Activated effector memory CD4-positive, alpha-beta T cell treated with anti-CD3 and anti-CD28 coated beads, Interleukin-2, amount 50 U/mL, for 16 hours (primary cell): ENCODE measurements at places on chromosomes 3 and 15.

DNA sequence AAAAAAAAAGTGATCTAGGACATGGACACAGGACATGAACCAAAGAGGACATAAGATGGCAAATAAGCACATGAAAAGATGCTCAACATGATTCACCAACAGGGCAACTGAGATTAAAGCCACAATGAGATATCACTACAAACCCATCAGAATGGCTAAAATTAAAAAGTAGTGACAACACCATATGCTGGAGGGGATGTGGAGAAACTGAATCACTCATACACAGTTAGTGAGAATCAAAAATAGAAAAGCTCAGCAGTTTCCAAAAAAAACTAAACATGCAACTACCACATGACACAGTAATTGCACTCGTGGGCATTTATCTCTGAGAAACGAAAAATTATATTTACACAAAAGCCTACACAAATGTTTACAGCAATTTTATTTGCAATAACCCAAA lies 27.9 kb upstream of the ACKR4 start:
- DNase-seq = no peak

DNA sequence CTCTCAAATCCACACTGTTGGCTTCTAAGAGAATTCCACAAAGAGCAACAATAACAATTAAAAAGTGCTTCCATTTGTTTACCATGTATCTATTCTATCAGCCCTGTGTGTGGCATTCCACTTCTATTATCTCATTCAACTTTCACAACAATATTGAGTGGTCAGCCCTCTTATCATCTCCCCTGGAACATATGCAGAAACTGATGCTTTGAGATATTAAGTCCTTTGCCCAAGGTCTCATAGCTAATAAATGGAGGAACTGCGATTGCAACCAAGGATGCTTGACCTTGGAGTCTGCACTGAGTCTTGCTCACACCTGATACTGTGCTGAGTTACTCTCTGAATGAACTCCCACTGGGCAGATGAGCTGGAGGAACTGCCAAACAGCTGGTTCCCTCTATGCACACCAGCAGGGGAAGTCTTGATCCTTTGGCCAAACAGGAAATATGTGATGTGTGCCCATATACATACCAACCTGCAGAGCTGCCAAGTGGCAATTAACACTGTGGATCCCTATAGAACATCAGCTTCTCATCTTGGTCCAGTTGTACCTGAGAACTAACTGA lies 144.7 kb upstream of the WNT5A start:
- DNase-seq = no peak

- no peak for DNase-seq
These were observed 1034.1 kb downstream of the MCTP2 start for GRCh38 chr15:95265419-95265997.

DNA sequence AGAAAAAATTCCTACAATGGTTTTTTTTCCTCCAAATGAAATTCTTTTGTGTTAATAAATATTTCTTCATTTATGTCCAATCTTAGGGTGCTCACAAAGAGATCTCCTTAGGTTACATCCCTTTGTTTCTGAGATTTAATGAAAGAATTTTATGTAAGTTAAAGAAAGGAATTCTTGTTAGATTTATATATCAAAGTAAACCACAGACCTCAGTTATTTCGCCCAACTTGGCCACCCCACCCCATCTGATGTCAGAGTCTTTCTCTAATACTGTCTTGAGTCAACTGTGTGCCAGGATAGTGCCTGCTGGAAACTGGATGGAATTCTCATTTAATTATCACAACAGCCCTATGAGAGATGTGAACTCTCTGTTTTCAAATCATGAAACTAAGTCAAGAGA lies 259.9 kb downstream of the OPA1 start:
- no peak for DNase-seq

DNA sequence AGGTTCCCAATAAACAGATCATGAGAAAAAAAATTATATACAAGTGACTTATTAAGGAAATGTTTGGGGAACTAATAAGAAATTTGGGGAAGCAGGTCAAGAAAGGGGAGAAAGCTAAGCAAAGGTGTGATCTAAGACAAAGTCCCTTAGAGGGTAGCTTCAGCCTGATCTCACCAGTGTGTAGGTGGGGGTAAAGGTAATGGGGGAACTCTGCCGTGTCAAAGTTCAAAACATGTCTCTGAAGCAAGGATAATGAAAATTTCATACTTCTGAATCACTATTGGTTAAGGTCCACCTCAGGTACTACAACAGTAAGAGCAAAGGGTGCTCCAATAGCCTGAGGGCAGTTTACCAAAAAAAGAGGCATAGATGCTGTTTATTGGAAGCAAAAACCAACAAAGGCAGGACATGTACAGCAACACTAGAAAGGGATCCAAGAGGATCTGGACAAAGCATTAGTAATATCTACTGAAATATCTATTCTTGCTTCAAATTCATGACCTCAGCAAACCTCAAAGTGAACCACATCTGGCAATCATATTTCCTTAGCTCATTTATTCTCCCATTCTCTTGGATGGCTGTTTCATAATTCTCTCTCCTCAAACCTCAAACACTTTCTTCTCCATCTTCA lies 6.9 kb downstream of the ACAD11 start:
- DNase-seq = no peak

GRCh38 chr3:71906976-71907375 lies 122.0 kb upstream of the PROK2 start:
- DNase-seq = no peak

- no peak for DNase-seq
These were observed 185.8 kb upstream of the UBE3A start for GRCh38 chr15:25624504-25625177.

DNA sequence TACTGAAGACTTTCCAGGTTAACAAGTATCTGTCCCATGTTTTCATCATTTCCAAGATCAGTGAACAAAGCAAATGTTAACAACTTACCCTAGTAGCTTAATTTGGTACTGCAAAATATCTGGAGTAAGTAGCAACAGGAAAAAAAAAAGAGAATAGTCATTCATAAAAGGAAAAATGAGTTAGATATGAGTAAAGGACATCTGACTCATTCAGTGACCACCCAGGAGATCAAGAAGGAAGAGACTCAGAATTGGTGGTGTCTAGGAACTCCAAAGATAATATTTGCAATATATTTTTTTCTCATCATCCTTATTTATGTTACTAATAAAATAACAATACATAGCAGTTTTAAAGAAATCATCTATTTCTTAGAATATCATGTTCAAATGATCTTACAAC lies 253.8 kb upstream of the COL8A1 start:
- DNase-seq = no peak

DNA sequence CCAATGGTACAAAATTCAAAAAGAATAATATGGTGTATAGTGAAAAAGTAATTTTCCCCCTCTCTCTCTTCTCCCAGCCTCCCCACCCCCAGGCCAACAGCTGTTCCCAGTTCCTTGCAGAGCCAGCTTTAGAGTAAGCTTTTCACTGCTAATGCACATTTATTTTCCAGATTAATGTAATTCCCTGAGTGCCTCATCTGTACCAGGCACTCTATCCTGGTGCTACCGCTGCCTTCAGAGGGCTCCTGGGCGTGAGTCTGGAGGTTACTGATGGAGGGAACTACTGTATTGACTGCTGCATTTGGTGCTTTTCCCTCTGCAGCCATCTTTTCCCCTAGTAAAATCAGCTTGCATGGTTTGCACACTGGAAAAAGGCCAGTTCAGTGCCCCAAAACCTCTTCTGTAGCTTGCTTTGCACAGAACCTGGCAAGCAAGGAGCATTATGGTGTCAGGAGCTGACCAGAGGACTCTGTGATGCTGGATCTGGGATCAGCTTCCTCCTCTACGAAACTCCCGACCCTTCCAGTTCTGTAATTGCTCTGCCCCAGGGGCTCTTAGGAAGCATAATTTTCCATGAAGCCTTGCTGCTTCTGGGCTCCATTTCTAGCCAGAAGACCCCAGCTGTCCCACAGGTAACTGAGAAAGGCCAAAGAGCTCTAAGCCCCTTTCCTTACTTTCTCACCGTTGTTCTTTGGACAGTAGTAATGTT lies 8.5 kb upstream of the USP3 start:
- peak; percentile 56 for DNase-seq

- no peak for DNase-seq
These were observed 196.0 kb upstream of the TOPAZ1 start for GRCh38 chr3:44045476-44046275.

- DNase-seq = no peak
These were observed 479.4 kb downstream of the NTRK3 start for GRCh38 chr15:87777054-87777561.

- no peak for DNase-seq
These were observed 124.3 kb upstream of the TMC3 start for GRCh38 chr15:81498294-81498693.

DNA sequence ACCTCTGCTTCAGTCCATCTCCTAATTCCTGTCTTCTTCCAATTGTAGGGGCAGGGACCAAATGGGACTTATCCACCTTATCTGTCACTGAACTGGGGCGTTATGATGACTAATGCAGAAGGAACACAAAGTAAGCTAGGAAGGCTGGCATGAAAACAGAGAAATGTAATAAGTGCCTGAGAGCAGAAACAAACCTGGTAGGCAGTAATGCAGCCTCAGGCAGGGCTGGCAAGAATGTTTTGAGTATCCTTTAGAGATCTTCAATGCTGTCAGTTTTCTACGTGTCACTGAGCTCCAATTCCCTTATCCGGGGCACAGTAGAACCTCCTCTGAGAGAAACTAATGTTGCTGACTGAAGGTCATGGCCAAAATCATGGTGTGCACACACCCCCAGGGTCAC lies 246.2 kb upstream of the TBL1XR1 start:
- no peak for DNase-seq

DNA sequence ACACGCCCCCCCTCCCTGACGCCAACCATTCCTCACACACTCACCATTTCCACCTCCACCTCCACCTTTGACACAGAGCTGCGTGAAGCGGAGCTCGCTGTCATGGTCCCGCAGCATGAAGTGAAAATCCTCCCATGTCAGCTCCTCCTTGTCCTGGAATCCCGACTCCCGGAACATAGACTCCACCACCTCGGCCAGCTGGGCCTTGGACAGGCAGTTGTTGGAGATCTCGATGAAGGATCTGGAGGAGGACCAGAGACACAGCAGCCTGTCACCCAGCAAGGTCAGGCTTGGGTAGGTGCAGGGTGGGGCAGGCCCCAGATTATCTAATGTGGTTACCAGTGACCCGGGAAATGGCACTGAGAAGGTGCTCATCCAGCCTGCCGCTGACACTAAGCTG lies 12.2 kb downstream of the DUOX2 start:
- peak; percentile 47 for DNase-seq

- DNase-seq = no peak
These were observed 963 bp upstream of the NTRK3 start for GRCh38 chr15:88257311-88258092.

GRCh38 chr15:89857673-89858072 lies 36.1 kb downstream of the AP3S2 start:
- no peak for DNase-seq

DNA sequence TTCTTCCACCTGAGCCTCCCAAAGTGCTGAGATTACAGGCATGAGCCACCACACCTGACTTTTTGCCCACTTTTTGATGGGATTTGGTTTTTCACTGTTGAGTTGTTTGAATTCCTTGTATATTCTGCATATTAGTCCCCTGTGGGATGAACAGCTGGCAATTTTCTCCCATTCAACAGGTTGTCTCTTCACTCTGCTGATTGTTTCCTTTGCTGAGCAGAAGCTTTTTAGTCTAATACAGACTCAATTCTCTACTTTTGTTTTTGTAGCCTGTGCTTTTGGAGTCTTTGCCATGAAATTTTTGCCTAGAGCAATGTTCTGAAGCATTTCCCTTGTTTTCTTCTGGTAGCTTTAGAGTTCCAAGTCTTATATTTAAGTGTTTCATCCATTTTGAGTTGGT lies 62.7 kb upstream of the MFGE8 start:
- no peak for DNase-seq

- DNase-seq = no peak
These were observed 150.9 kb downstream of the ITPR1 start for GRCh38 chr3:4643904-4644547.

GRCh38 chr15:39411102-39411989 lies 169.5 kb upstream of the THBS1 start:
- DNase-seq = no peak

- no peak for DNase-seq
These were observed 10.7 kb upstream of the HACD2 start for GRCh38 chr3:123595396-123596180.

GRCh38 chr15:50563756-50564155 lies 17.3 kb upstream of the USP50 start:
- no peak for DNase-seq

DNA sequence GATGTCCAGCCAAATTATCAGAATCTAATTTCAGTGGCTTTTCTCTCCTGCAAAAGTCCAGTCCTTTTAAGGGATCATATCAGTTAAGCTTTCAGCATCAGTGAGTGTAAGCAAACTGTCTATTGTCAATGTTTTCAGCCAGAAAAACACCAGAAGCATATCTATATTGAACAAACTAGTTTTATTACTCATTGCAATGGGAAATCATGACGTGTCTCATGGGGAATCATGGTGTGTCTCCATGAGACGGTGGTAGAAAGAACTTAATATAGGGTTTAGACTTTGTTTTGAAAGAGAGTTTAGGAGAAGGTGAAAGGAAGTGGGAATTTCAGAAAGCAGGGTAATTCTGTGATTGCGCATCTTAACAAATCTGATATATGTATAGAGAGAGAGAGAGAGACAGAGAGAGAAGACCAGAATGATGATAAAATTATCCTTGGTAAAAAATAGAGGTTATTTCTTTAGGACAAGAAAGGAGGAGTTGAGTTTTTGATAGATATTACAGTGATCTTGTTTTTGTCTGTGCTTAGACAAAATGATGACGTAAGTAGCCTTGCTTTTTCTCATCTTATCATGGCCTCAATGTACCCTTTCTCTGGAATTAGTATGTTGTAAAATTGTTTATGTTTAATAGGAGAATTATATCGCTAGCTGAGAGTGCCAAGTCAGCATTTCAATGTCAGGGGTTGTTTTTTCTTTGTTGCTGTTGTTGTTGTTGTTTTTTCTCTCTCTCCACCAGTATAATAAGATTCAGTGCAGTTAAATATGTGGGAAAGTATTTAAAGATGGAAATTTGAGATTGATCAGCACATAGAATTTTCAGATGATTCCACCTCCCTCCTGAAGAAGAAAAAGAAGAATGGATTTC lies 129.9 kb upstream of the OSTN start:
- no peak for DNase-seq

GRCh38 chr3:42376344-42376798 lies 34.0 kb downstream of the LYZL4 start:
- DNase-seq = no peak

DNA sequence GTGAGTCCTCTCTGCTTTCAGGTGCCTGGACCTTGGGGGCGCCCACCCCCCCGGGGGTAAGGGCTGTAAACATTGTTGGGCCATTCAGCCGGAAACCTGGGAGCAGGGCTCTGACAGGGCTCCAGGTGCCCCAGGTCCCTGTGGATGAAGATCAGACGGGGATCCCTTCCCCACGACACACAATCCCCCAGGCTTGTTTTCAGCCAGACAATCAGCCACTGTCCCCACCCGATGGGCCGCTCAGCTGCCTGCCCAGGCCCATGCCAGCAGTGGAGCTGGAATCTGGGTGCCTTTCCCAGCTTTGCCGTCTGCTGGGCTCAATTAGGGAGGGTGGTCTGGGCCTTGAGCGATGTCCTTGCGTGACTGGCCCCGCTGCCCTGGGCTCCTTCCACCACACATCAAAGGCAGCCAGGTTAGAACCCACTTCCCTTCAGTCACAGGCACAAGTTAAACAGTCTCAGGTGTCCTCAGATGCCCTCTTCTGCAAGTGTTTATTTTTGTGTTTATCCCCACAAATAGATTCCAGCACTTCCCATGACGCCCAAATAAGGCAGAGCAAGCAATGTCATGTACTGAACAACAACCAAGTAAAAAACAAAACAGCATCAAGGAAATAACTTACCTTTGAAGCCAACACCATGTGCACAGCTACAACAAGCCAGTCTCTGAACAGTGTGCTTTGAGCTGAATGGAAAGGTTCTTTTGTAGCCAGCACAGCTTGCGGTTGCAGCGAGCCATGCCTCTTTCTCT lies 77.0 kb upstream of the ALDH1A3 start:
- DNase-seq = no peak
